ENCODE measurements at places on chromosomes 12 and 14.

GRCh38 chr14:73240816-73241480 lies 3.6 kb downstream of the PAPLN start:
- no peak for DNase-seq

DNA sequence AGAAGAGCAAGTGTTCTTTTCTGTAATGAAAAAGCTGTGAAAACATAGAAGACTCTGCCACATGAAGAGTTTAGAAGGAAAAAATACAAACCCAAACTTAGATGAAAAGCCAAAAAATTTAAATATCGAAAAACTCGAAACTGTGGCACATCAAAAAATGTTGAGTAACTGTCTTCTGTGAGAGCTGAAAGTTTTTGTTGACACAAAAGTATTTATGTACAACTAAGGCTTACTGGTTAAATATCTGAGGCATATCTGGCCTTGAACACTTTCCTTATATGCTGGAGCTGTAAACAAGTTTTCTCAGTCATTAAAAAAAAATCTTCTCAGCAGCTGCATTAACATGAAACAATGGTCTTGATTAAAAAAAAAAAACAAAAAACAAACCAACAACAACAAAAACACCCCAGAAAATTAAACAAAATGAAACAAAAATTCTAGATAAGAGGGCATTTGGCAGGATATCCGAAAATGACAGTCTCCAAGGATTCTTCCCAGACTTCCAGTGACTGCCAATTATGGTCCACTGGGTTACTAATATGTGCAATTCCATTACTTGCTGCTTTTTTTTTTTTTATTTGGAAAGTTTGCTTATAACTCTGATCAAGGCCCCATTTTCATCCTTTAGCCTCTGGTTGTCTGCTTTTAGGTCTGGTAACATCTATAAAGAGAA lies 84.7 kb upstream of the PAWR start:
- no peak for DNase-seq

DNA sequence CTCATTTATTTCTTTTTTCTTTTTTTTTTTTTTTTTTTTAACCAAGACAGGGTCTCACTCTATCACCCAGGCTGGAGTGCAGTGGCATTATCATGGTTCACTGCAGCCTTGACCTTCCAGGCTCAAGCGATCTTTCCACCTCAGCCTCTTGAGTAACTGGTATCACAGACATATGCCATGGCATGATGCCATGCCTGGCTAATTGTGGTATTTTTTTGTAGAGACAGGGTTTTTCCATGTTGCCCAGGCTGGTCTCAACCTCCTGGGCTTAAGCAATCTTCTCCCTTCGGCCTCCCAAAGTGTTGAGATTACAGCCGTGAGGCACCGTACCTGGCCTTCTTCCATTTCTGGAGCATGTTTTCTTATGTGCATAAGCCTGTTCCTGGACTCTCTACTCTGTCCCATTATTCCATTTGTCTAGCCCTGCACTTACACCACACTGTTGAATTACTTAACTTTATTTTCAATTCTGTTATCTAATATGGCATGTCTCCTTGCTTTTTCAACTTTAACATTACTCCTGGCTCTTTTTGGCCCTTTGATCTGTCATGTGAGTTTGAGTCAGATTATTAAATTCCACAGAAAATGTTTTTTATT lies 47.9 kb upstream of the PTGDR start:
- no peak for DNase-seq

DNA sequence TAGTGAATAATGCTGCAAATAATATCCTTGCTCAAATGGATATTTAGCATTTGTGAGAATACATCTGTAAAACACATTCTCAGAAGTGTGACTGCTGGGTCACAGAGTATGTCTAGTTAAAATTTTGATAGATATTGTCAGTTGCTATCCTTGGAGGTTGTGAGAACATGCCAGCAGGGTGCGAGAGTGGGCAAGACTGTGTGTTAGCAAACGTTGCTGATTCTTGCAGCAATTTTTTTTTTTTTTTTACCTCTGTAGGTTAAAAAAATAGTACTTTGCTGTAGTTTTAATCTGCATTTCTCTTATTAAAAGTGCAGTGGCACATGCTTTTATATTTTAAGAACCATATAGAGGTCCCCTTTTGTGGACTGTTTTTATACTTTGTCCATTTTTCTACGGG lies 4.5 kb upstream of the NYNRIN start:
- no peak for DNase-seq

GRCh38 chr14:90547968-90548367 lies 151.1 kb downstream of the CALM1 start:
- DNase-seq = no peak

- no peak for DNase-seq
Observed at GRCh38 chr12:119762619-119763018, 94.7 kb downstream of the PRKAB1 start.

GRCh38 chr12:49260166-49260565 lies 4.7 kb upstream of the TUBA1C start:
- no peak for DNase-seq

- no peak for DNase-seq
Observed at GRCh38 chr14:37254411-37254947, 56.7 kb downstream of the MIPOL1 start.

- peak; percentile 62 for DNase-seq
Observed at GRCh38 chr12:121925358-121925695, 6.9 kb downstream of the CFAP251 start.
